CD8-positive, alpha-beta memory T cell (primary cell): ENCODE measurements at places on chromosomes 13 and 19. TPM values are rescaled to one million over a fixed set of nuclear protein-coding genes. Genes with fewer than 3 reads are reported as not detected.
A peak's percentile ranks its signal among the peaks of the same experiment; 100 is the strongest.

- DNase-seq, result no peak
- H3K27ac ChIP-seq, result no peak overlapping the region
- H3K4me3 ChIP-seq, result no peak overlapping the region
- no peaks in the 10 kb centered on the region for H3K27me3 ChIP-seq
Measured at GRCh38 chr13:112767506-112768471, 78.0 kb downstream of the ATP11A start.

Gene C19orf18
- total RNA-seq, result 0.33 TPM

GRCh38 chr13:45482571-45483173, 17.9 kb downstream of the COG3 start:
- peaks cover 42% of the 10 kb centered on the region for H3K36me3 ChIP-seq
- no peak overlapping the region for H3K27ac ChIP-seq
- no peaks in the 10 kb centered on the region for H3K27me3 ChIP-seq
- DNase-seq, result no peak

- no peaks in the 10 kb centered on the region for H3K4me1 ChIP-seq
- H3K27ac ChIP-seq, result no peak overlapping the region
- H3K4me3 ChIP-seq, result no peak overlapping the region
- H3K27me3 ChIP-seq, result no peaks in the 10 kb centered on the region
- no peaks in the 10 kb centered on the region for H3K36me3 ChIP-seq
- no peak for DNase-seq
Measured at GRCh38 chr13:26813321-26813979, 52.9 kb upstream of the GPR12 start.

DNA sequence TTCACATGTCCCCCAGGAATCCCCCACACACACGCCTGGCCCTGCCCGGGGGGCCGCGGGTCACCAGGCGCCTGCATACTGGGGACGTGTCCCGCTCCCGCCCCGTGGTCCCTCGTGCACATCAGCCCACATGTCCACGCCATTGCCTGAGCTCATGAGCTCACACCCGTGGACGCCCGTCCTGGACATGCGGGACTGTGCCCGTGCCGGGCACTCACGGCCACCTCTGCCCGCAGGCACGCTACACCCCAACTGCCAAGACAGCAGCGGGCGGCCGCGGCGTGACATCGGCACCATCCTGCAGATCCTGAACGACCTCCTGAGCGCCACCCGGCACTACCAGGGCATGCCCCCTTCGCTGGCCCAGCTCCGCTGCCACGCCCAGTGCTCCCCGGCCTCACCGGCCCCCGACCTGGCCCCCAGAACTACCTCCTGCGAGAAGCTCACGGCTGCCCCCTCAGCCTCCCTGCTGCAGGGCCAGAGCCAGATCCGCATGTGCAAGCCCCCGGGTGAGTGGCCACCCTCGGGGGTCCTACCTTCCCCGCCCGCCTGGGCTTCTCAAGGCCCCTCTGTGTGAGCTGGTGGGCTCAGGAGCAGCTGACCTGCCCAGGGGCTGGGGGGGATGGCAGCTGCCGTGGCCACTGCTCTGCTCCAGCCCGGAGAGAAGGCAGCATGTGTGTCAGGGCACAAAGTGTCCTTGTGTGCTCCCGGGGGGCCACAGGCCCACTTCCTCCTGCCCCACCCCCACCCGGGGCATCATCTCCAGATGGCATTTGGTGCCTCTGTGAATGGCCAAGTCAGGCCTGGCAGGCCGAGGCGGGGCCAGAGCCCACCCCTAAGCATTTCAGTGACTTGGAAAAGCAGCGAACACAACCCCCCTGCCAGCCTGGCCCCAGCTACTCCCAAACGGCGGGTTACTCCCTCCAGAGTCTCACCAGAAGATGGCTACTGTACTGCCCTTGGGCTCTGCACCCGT, 7.1 kb downstream of the MIDN start:
- H3K4me3 ChIP-seq, result no peak overlapping the region
- no peak overlapping the region for H3K27ac ChIP-seq
- no peak for DNase-seq
- H3K36me3 ChIP-seq, result peaks cover 30% of the 10 kb centered on the region

GRCh38 chr13:44895264-44895952, 93.9 kb downstream of the NUFIP1 start:
- no peaks in the 10 kb centered on the region for H3K36me3 ChIP-seq
- DNase-seq, result no peak
- H3K4me3 ChIP-seq, result no peak overlapping the region
- H3K27me3 ChIP-seq, result no peaks in the 10 kb centered on the region
- H3K4me1 ChIP-seq, result no peaks in the 10 kb centered on the region

Gene ATG4D
- total RNA-seq, result 45.1 TPM

- H3K27me3 ChIP-seq, result no peaks in the 10 kb centered on the region
- no peaks in the 10 kb centered on the region for H3K36me3 ChIP-seq
- no peak overlapping the region for H3K4me3 ChIP-seq
Measured at GRCh38 chr13:29810145-29810742, 40.2 kb downstream of the UBL3 start.

Gene WDR88
- total RNA-seq, result not detected

DNA sequence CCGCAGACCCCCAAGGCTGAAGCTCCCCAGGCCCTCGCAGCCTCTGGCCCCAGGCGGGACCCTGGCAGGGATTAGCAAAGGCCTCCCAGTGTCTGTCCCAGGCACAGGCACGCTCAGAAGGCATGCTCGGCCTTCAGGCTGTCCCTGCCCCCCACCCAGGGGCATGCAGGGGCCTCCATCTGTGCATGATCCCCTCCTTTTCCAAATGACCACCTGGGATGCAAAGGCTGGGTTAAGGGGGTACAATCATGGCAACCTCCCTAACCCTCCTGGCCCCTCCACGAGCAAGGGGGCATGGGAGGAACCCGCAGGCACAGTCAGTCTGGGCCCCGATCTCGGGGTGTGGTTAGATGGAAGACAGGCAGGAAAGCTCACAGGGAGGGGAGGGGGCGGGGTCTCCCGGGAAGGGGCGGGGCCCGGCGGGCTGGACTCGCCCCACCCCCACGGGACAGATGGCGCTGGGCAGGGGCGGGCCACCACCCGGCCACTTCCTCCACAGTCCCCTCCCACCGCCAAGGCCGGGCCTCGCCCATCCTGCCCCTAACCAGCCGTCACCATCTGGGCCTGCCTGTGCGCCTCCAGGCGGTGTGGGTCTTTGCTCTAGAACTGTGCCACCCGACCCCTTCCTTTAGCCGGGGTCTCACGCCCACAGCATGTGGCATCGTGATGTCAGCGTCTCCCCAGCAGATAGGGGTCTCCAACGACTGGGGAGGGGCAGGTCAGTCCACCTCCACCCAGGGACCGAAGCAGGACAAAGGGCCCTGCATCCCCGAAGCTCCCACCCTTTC, 7.0 kb upstream of the REXO1 start:
- peak overlapping the region; percentile 95 for H3K27ac ChIP-seq
- H3K36me3 ChIP-seq, result no peaks in the 10 kb centered on the region
- H3K4me1 ChIP-seq, result peaks cover 64% of the 10 kb centered on the region
- H3K4me3 ChIP-seq, result peak overlapping the region; percentile 84
- DNase-seq, result peak; percentile 88

Gene GPR42
- not detected for total RNA-seq

Gene KLK14
- 0.26 TPM for total RNA-seq

DNA sequence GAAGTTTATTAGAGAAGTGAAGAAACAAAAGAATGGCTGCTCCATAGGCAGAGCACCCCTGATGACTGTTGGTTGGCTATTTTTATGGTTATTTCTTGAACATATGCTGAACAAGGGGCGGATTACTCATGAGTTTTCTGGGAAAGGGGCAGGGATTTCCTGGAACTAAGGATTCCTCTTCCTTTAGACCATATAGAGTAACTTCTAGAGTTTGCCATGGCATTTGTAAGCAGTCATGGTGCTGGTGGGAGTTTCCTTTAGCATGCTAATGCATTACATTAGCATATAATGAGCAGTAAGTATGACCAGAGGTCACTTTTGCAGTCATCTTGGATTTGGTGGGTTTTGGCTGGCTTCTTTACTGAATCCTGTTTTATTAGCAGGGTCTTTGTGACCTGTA, 38.7 kb upstream of the PCDH8 start:
- H3K4me1 ChIP-seq, result no peaks in the 10 kb centered on the region
- H3K36me3 ChIP-seq, result no peaks in the 10 kb centered on the region
- H3K27ac ChIP-seq, result no peak overlapping the region
- no peak overlapping the region for H3K4me3 ChIP-seq

DNA sequence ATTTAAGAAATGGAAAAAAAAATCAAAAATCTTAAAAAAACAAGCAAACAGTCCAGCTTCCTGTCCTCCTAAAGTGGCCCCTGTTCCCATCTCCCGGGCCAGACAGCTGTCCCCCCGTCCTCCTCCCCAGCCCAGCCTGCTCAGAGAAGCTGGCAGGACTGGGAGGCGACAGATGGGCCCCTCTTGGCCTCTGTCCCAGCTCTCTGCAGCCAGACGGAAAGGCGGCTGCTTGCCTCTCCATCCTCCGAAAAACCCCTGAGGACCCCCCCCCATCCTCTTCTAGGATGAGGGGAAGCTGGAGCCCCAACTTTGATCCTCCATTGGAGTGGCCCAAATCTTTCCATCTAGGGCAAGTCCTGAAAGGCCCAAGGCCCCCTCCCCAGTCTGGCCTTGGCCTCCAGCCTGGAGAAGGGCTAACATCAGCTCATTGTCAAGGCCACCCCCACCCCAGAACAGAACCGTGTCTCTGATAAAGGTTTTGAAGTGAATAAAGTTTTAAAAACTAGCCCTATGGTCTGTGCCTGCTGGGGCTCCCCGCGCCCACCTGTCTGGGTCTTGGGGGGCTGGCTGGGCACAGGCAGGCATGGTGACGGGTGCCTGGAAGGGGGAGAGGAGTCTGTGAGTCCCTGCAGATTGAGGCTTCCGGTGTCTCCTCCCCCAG, 3.8 kb downstream of the GADD45GIP1 start:
- no peaks in the 10 kb centered on the region for H3K27me3 ChIP-seq
- peaks cover 15% of the 10 kb centered on the region for H3K4me1 ChIP-seq
- peaks cover 38% of the 10 kb centered on the region for H3K36me3 ChIP-seq
- H3K27ac ChIP-seq, result no peak overlapping the region
- DNase-seq, result no peak

Gene CC2D1A
- 31.0 TPM for total RNA-seq

DNA sequence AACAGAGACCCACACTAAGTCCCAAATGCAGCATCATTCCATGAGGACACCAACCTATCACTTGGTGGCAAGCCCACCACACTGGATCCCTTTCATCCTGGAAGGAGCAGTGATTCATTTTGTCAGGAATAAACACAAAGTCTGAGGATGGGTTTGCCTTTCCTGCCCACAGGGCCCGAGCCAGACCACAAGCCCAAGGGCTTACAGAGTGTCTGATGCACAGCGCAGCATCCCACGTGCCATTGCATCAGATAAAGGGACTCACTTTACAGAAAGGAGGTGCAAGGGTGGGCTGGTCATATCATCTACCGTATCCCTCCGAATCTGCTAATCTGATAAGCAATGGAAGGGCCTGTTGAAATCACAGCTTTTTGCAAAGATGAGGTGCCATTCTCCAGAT, 12.2 kb upstream of the KCTD15 start:
- H3K27me3 ChIP-seq, result no peaks in the 10 kb centered on the region
- no peaks in the 10 kb centered on the region for H3K4me1 ChIP-seq
- no peaks in the 10 kb centered on the region for H3K36me3 ChIP-seq
- no peak for DNase-seq

Gene EDDM13
- total RNA-seq, result 0.59 TPM

Gene PTH2
- total RNA-seq, result not detected

DNA sequence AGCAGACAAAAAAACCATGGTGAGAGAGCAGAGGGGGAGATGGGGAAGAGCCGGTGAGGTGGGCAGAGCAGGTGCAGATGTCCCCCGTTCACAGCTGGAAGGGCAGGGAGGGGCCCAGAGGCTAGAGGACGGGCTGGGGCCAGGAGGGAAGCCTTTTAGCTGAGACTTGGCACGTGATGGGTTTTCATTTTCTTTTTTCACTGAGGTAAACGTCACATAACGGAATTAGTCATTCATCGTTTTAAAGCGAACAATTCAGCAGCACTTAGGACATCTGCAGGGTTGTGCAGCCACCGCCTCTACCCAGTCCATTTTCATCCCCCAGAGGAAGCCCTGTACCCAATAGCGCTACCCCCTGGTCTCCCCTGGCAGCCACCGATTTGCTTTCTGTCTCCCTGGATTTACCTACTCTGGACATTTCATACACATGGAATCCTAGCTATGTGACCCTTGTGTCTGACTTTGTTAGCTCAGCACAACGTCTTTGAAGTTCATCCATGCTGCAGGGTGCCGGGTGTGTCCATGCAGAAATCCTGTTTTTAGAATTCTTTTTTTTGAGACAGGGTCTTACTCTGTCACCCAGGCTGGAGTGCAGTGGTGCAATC, 16.0 kb upstream of the EMC10 start:
- no peak for DNase-seq
- H3K27ac ChIP-seq, result no peak overlapping the region
- no peaks in the 10 kb centered on the region for H3K36me3 ChIP-seq
- H3K4me3 ChIP-seq, result no peak overlapping the region

DNA sequence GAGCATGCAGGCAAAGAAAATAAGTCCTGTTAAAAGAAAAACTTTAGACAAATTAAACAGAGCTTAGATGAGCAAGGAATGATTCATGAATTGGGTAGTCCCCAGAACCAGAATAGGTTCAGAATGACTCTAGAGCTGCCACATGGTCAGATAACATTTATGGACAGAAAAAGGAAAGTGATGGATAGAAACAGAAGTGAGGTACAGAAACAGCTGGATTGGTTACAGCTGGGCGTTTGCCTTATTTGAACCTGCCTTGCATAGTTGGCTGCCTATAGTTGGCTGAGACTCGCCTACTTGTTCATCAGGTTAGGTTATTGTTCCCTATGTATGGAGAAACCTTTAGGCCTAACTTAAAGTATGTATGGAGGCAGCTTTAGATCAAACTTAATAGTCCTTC, 35.4 kb downstream of the WDFY2 start:
- H3K27ac ChIP-seq, result no peak overlapping the region
- H3K27me3 ChIP-seq, result no peaks in the 10 kb centered on the region
- H3K4me3 ChIP-seq, result no peak overlapping the region
- no peak for DNase-seq

Gene ZNF837
- total RNA-seq, result 2.3 TPM

- H3K4me3 ChIP-seq, result no peak overlapping the region
- no peaks in the 10 kb centered on the region for H3K36me3 ChIP-seq
- no peak for DNase-seq
- H3K27ac ChIP-seq, result no peak overlapping the region
- no peaks in the 10 kb centered on the region for H3K27me3 ChIP-seq
Measured at GRCh38 chr19:13615890-13616289, 109.6 kb upstream of the CACNA1A start.

Gene OR4F17
- total RNA-seq, result not detected

- peaks cover 30% of the 10 kb centered on the region for H3K27me3 ChIP-seq
- H3K36me3 ChIP-seq, result no peaks in the 10 kb centered on the region
- DNase-seq, result no peak
- no peak overlapping the region for H3K27ac ChIP-seq
- H3K4me3 ChIP-seq, result no peak overlapping the region
- H3K4me1 ChIP-seq, result peaks cover 18% of the 10 kb centered on the region
Measured at GRCh38 chr19:35872180-35872579, 3.8 kb downstream of the APLP1 start.

- DNase-seq, result no peak
- no peaks in the 10 kb centered on the region for H3K36me3 ChIP-seq
- H3K4me3 ChIP-seq, result no peak overlapping the region
- no peak overlapping the region for H3K27ac ChIP-seq
- H3K27me3 ChIP-seq, result no peaks in the 10 kb centered on the region
Measured at GRCh38 chr19:16714702-16715287, 4.9 kb upstream of the NWD1 start.
